ENCODE measurements at places on chromosomes 7 and 10.

DNA sequence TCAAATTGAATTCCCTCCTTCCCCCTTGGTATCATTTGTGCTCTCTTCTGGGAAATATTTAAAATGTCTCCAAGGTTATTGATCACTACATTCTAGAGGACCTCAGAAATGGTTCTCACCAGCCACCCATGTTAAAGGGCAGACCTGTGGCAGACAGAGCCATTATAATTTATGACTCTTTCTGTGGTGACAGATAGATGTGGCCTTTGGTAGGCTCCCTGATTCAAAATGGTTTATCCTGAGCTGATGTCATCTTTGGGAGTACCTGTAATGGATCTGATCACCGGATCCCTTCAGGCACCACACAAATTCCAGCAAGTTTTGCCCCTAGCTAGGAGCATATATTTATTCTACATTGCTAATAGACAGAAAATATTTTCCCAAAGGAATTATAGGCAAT lies 267.5 kb downstream of the SDK1 start:
- no peak for DNase-seq

- DNase-seq = no peak
Measured at GRCh38 chr10:26776258-26776657, 78.8 kb downstream of the PDSS1 start.

DNA sequence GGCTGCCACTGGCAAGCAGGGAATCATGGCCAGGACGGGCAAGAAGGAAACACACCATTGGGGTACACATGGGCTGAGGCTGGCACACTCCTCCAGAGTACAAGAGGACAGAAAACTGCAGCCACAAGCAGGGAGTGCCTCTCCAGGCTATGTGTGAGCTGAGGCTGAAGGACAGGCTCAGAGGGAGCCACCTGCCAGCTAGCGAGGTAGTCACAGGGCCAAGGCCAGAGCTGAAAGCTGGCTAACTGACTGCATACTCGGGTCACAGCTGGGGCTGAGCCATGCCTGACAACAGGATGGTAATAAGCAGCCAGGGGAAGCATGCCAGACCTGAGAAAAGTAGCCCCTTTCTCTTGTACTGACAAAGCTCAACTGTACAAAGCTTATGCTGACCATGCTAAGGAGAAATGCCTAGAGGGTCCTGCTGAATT lies 52.0 kb downstream of the KIF5B start:
- DNase-seq = no peak

DNA sequence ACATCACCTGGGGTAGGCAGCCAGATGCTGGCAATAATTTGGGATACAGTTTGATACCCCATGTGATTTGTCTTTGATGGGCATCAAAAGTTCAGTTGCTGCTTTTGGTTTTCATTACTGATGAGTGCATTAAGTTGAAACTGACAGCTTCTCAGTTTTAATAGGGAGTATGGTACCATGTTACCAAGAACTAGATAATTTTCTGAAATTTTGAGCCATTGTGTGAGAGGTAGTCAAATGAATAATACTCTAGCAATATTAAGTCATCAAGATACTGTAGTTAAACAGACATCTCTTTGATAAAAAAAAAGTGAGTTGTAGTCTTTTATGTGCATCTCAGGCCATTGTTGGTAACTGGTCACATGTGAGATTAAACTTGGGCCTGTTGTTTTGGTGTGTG lies 71.5 kb downstream of the ST7 start:
- DNase-seq = no peak

DNA sequence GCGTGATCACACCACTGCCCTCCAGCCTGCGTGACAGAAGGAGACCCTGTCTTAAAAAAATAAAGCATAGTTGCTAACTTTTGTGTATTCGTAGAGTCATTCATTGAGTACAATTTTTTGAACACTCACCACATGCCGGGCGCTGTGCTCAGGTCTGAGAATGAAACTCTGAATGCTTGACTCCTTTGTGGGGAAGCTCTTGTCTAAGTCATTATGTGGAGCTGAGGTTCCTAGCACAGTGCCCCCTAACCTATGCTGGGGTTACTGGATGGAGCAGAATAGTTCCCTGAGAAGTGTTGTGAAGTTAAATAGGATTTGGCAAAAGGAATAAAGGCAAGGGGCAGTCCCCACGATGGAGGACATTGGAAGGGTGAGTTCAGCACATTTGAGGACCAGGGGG lies 123.3 kb downstream of the CELF2 start:
- DNase-seq = no peak

GRCh38 chr7:2529161-2530070 lies 9.8 kb downstream of the LFNG start:
- peak; percentile 55 for DNase-seq

- DNase-seq = peak; percentile 21
Measured at GRCh38 chr10:96556003-96556402, 30.8 kb downstream of the TM9SF3 start.

GRCh38 chr7:32658467-32658869 lies 163.2 kb downstream of the AVL9 start:
- DNase-seq = peak; percentile 7
